ENCODE measurements at places on chromosomes 6 and 20.

DNA sequence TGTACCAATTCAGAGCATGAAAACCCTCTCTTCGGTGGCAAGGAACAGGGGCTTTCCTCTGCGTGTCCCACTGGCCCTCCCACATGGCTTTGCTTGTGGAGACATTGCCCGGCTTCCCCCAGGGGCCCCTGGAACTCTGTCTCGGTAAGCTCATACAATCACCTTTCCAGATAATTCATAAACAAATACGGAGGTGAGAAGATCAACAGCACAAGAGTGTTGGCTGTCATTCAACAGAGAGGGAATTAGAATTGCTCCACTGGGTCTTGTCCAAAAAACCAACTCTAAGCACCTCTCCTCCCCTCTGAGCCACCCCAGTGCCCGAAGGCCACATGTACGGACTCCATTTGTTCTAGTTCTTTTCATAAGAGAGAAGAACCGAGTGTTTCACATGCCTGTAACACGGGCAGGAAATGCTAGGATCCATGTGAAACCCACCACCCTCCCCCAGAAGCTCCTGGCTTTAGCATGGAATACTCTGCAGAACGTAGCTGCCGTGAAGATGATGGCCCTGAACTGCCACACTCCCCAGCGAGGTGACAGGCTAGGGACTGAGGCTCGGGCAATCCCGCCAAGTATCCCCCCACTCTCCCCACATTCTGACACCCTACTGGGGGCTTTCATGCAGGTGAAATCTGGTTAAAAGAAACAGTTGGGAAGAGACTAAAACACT lies 24.6 kb upstream of the FOXC1 start:
- no peak for DNase-seq

DNA sequence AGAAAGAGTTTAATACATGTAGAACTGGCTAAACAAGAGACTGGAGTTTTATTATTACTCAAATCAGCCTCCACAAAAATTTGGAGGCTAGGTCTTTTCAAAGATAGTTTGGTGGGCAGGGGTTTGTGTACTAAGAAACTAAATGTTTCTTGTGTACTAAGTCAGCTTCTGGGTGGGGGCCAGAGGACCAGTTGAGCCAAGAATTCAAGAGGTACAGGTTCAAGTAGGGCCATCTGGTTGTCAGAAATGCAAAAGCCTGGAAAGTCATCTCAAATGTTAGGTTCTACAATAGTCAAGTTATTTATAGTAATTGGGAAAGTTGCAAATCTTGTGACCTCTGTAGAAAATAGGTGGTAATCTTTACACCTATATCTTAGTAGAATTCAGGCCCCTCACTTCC lies 51.7 kb downstream of the CEP43 start:
- no peak for DNase-seq

DNA sequence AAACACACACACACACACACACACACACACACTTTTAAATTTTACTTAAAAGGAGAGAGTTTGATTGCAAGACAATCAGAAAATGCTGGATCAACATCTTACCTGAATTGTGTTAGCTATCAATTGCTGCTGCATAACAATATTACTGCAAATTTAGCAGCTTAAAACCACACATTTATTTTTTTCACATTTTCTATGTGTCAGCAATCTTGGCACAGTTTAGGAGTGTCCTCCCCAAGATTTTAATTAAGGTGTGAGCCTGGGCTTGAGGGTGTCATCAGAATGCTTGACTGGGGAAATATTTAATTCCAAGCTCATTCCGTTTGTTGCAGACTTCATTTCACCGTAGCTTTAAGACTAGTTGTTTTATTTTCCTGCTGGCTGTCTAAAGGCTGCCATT lies 431.0 kb upstream of the GJE1 start:
- DNase-seq: no peak

DNA sequence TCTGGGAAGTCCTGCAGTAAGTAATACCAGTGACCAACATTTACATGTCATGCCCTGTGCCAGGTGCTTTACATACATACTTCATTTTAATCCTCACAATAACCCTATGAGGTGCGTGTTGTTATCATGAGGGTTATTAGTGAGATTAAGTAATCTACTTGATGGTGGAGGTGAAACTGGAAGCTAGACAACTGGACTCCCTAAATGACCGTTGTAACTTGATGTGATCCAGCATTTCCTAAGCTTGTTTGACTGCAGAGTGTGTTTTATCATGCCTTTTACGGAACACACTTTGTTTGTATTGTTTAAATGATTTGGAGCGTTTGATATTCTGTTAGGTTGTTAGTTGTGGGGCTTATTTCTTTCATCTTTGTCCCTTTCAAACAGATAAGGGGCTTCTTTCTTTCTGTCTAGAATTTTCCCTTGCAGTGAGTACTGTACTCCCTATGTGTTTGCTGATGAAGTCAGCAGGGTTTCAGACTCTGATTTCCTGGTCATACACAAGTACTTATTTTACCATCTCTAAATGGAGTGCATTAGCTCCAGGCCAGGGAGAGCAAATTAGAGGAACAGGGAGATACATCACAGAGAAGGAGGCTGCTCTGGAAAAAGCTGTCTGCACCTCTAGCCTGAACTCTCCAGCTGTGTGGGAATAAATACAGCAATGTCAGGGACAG lies 29.7 kb downstream of the CHMP4B start:
- no peak for DNase-seq

DNA sequence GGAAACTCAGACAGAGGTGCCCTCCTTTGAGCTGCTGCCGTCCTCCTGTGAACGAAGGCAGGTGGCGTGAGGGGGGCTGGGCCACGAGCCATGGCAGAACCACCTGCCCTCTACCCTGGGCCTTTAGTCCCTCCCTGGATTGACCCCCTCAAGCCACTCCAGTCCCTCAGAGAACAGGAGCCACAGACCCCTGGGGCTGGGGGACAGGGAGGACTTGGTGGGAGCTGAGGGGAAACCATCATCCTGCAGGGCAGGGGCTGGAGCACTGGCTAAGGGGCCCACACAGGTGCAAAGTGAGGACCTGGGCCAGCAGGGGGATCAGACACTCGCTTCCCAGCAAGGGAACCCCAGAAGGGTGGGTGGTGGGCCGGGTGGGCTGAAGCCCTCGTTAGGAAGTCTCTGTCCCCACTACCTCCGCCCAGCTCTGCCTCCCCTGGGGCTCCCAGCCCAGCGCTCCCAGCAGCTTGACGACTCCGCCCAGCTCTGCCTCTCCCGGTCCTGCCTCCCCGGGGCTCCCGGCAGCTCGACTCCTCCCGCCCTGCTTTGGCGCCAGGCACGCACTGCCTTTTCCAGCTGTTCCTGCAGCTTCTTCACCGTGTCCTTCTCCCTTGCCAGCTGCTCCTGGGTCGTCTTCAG lies 44.4 kb downstream of the DSTN start:
- DNase-seq: peak; percentile 41

- DNase-seq: no peak
These were observed 260.6 kb downstream of the HIVEP2 start for GRCh38 chr6:142684371-142684770.

- DNase-seq: no peak
These were observed 49.3 kb upstream of the FANCE start for GRCh38 chr6:35402856-35403191.

GRCh38 chr6:11389977-11390376 lies 147.6 kb upstream of the TMEM170B start:
- peak; percentile 69 for DNase-seq

DNA sequence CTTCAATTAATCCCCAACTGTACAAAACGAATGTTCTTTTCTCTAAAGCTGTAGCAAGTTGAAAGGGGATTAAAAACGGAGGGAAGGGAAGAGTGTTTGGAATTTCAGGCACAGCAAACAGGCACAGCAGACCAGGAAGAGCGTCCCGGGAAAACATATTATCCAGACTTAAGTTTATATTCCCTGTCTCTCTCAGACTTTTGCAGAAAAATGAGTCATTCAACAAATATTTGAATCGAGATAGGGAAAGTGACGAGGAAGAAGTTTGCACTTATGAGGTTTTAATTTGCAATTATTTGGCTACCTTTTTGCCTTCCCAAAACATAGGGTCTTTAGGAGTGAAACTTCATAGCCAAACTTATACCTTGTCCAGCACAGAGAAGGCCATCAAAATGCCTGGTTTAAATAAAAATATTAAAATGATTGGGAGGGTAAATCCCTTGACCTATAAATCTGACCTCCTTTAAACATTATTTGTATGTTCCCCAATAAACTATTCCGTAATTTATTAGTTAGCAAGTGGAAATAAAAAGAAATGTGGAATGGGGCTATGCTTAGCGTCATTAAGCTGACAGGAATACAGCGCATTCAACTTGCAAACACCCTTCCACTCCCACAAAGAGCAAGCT lies 16.0 kb downstream of the HFE start:
- DNase-seq: peak; percentile 33

DNA sequence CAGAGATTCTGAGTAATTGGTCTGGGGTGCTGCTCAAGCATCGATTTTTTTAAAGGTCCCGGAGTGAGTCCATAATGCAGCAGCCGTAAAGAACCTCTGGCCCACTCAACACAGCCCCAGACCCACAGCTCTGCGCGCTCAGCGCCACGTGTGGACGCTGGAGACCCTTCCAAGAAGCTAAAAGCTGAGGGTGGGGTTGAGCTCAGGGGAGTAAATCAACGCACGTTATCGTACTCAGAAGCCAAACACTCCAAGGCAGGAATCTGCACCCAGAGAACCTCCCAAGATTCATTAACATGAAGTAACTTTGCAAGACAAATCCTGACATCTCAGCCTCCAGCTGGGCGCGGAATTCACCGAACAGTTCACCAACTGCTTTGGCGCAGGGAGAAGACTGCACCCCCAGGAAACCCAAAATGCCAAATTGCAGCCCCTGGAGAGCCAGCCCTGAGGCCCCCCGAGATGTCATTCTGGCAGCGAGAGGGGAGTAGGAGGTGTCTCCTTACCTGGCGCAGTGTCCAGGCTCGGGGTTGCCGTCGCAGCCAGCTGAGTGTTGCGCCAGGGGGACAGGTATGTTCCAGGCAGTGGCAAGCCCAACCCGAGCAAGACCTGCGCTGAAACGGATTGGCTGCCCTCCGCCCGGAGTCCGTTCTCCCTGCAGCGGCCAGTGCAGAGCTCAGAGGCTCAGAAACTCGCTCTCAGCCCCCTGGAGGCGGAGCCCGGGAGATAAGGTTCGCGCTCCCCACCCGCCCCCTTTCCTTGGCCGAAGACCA lies at the start of gene COL21A1:
COL21A1 (minus strand) TSS at position 700 of the 773 bp plus-strand sequence. CDS start 64,962 bp downstream, outside the sequence.
- DNase-seq: no peak

- DNase-seq: no peak
These were observed 129.6 kb upstream of the NUP153 start for GRCh38 chr6:17836293-17836692.

- DNase-seq: no peak
These were observed 44.5 kb upstream of the RNF217 start for GRCh38 chr6:124917769-124918168.

DNA sequence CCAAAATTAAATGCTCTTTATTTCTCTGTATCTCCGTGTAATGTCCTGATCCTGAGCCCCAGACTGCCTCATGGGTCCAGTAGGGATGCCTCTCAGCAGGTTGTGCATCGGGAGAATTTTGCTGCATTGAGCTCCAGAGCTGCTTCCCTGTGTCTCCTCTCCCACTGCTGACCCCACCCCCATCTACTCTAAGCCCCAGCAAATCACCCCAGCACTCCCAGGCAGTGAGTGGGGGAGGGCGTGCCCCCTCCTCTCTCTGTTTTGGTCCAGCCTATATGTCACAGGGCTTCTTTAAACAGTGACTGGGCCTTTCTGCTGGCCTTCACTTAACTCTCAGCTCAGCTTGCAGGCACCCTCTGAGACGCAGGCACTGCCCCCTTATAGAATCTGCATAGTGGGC lies 228.8 kb upstream of the QKI start:
- DNase-seq: no peak

DNA sequence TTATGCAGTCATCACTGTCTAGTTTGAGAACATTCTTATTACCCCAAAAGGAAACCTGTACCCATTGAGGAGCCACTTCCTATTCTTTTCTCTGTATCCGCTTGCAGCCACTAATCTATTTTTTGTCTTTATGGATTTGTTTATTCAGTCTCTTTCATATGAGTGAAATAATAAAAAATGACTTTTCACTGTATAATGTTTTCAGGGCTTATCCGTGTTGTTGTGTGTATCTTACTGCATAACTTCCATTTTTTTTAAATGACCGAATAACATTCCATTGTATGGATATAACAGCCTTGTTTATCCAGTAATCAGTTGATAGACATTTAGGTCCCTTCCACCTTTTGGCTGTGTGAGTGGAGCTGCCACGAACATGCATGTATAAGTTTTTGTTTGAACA lies 86.6 kb downstream of the ZFAND3 start:
- no peak for DNase-seq

DNA sequence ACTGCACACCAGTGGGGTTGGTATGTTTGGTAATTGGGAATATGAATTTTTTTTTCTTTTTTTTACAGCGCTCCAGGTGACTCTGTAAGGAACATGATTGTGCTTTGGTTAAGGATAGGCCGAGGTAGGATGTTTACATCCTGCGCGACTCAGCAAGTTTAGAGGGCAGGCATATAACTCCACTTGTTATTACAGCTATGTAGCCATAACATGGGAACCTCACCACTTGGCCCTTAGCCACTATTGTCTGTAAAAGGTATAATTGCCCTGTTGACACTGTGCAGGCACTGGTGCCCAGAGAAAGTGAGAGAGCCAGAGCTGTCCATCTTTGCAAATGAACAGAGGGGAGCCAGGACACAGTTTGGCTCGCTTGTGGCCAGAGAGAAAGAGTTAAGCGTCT lies 172.9 kb downstream of the MCHR2 start:
- DNase-seq: no peak

GRCh38 chr6:134517145-134517658 lies 199.3 kb upstream of the SGK1 start:
- DNase-seq: no peak

GRCh38 chr6:107488875-107489635 lies 862 bp upstream of the SOBP start:
- peak; percentile 56 for DNase-seq

DNA sequence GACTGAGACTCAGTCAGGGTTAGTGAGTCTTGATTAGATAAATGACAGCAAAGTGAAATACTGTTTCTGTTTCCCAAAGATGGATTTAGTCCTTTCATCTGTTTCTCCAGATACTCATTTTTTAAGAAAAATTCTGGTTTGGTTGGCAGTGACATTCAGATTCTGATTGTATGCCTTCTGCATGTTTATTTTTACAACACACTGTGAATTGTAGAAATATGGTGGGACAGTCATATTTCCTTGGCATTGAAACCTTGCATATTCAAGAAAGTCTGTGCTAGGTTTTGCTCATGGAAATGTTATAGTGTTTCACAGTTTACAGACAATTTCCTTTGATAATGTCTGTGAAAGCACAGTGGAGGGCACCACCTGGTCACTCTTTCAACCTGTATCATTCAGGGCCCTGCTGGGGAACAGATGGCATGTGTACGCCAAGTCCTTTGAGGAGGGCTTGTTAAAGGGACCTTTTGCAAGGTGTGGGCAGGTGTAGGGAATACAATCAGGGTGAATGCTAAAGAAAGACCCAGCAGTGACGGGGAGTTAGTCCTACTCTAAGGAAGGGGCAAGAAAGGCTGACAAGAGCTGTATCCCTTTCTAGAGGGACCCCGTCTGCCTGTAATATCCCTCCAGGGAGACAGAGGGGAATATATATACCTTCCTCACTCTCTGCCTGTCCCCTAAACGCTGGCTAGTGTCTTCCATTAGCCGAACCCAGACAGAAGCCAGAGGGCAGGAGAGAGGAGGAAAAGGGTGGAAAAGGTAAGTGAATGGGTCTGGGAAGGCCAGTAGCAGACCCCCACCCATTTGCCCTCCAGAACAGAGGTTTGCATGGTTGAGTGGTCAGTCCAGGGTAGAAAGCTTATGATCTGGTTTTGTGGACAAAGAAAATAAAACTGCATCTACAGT lies 10.2 kb downstream of the PLCB4 start:
- DNase-seq: no peak
